ENCODE measurements at places on chromosomes 16 and 17. TPM values are rescaled to one million over a fixed set of nuclear protein-coding genes. Genes with fewer than 3 reads are reported as not detected.
A peak's percentile ranks its signal among the peaks of the same experiment; 100 is the strongest.

GRCh38 chr17:39174920-39175694 lies 9.1 kb upstream of the ARL5C start:
- no peak for DNase-seq

GRCh38 chr17:9371019-9371418 lies 204.6 kb downstream of the STX8 start:
- DNase-seq, result peak; percentile 52

PEMT gene
- total RNA-seq, result 135 TPM

GRCh38 chr16:3119701-3120408 lies 7.5 kb downstream of the ZNF205 start:
- DNase-seq, result no peak

GRCh38 chr17:14986127-14986526 lies 279.0 kb downstream of the PMP22 start:
- no peak for DNase-seq

CLDN6 gene
- total RNA-seq, result 813 TPM

KRTAP4-6 gene
- total RNA-seq, result not detected

GRCh38 chr16:86242244-86243122 lies 267.8 kb upstream of the FOXF1 start:
- no peak for DNase-seq

OR3A2 gene
- not detected for total RNA-seq
